Activated CD4-positive, alpha-beta T cell treated with anti-CD3 and anti-CD28 coated beads for 24 hours (primary cell): ENCODE measurements at places on chromosomes 7 and 10.

DNA sequence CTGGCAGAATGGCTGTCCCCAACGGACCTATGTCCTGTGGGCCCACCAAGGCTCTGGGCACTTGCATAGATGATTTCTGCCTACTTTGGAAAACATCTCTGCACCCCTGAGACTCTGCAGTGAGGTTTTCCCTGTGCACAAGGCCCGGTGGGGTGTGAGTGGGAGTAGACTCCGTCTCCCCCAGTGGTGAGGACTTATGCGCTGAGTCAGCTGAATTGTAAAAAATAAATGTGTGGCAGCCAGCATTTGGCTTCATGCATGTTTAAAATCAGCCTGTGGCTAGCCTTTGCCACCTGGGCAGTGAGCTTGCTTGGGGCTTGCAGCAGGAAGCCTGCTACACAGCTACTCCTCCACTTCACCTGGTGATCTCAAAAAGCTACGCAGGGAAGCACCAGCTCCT lies 139.3 kb upstream of the WDR11 start:
- no peak for DNase-seq

GRCh38 chr7:30708983-30709382 lies 26.7 kb upstream of the CRHR2 start:
- DNase-seq: no peak

DNA sequence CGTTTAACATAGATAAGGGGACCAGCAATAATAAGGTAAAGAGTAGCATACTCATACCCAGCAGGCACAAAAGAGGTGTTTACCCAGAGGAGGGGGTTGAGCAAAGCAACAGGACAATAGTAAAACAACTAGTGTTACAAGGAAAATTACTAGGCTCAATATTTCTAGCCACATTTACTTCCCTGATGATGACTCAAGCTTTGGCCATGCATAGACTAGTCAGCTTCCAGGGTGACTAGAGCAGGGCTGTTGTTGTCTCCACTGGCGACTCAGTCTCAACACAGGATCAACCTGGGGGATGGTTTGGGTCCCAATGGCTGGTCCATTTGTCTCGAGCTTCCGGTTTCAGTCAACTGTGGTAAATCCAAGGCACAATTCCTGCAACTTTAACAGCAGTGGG lies 217.7 kb upstream of the KCND2 start:
- DNase-seq: no peak

- no peak for DNase-seq
Measured at GRCh38 chr10:68606918-68607317, 46.8 kb downstream of the TET1 start.

DNA sequence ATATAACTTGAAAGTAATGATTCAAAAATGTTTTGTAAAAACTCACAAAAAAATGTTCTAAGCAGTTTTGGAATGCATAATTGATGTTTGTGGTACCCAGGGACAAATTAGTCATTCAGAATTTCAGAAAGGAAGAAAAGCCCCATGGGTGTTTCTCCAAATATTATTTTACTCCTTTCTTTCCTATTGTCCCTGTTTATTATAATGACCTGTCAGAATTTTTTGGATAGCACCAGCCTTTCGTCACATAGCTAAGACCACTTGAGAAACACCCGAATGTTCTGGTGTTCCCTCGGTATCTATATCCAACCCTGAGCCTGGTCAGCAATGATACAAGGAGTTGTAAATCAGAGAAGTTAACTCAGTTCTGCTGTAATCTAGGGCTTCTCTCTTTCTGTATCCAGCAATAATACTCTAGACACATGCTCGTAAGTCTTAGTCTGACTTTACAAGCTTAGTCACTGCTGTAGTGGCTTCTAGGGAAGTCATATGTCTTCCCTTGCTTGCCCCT lies 64.8 kb upstream of the MEOX2 start:
- DNase-seq: no peak

DNA sequence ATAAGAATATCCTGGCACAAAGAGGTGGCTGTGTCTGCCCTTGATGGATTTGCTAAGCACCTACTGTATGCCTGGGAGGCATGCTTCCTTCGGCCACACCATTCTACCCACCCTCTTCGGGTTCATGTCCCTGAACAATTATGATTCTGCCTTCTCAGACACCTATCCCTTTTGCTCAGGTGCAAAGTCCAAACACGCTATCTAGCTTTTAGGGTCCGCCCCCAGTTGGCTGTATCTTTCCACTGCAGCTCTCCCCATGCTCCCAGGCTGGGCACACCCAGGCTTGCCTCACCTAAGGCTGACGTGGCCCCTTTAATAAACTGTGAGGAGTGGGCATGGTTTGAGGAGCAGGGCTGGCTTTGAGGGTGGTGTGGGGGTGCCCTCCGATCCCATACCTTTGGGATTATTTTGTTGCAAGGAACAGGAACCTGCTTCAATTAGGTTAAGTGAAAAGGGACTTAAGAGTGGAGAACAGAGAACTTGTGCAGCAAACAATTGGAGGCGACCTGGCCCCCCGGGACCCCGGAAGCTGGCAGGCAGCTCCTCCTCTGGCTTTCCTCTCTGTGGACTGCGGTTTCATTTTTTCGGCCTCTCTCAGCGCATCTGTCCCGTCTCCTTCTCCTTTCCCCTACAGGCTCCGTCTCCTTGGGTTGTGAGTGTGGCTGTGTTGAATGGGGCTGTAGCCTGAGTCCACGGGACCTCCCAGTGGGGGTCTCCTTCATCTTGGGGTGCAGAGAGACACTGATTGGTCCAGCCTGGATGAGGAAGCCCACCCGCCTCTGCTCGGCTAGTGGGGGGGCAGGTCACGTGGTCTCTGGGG lies 3.8 kb downstream of the CLIP2 start:
- no peak for DNase-seq

GRCh38 chr7:87404674-87405073 lies 59.2 kb downstream of the CROT start:
- DNase-seq: no peak

- DNase-seq: no peak
Measured at GRCh38 chr10:19777806-19778205, 38.4 kb upstream of the PLXDC2 start.

DNA sequence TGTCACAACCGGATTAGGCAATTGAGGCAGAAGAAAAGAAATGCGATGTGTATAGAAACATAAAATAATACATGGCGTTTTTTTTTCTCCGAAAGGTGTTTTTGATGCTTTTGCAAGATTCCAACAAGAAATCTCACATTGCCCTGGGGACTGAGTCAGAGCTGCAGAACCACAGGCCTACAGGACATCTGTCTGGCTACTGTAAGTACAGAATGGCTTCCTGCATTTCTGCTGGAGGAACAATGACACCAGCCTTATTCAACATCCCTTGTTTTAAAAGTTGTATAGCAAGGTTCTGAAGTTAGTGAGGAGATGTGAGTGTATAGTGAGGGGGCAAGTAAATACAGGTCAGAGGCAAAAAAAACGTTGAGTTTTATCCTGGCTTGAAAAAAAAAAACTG lies 256.4 kb downstream of the ABCA13 start:
- DNase-seq: no peak

- DNase-seq: no peak
Measured at GRCh38 chr7:44411306-44411705, 79.2 kb downstream of the NUDCD3 start.

DNA sequence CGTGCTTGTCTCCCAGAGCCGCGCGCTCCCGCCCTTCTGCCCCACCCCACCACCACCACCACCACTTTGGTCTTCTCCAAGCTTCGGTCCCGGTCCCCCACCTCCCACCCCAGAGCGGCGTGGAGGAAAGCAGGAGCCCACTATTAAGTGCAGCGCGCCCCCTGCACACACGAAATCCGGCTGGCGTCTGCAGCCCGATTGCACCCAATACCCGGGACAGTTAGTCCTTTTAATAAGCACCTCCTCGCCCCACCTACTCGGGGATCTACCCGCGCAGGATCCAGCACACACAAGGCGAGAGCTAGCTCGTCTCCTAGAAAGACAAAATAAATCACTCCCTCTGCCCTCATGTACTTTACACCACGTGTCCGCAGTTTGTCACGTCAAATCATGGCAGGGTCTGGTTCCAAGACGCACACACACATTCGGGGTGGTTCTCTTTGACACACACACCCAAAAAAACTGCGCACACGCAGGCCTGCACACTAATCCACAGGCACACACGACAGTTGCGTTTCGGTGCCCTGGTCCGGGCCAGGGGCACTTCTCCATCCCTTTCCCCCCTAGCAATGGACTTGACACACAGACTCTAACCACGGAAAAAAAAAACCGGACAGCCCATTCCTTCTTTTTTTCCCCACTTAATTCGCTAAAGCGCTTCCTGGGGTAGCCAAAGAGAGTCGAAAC lies 1.6 kb downstream of the SFMBT2 start:
- no peak for DNase-seq

- DNase-seq: no peak
Measured at GRCh38 chr7:135385209-135385608, 124.7 kb downstream of the CNOT4 start.

GRCh38 chr7:41582116-41582515 lies 120.8 kb downstream of the INHBA start:
- DNase-seq: no peak
